ENCODE measurements at places on chromosomes 13 and 19.

GRCh38 chr13:44218501-44219240 lies 155.0 kb upstream of the SERP2 start:
- DNase-seq: no peak

DNA sequence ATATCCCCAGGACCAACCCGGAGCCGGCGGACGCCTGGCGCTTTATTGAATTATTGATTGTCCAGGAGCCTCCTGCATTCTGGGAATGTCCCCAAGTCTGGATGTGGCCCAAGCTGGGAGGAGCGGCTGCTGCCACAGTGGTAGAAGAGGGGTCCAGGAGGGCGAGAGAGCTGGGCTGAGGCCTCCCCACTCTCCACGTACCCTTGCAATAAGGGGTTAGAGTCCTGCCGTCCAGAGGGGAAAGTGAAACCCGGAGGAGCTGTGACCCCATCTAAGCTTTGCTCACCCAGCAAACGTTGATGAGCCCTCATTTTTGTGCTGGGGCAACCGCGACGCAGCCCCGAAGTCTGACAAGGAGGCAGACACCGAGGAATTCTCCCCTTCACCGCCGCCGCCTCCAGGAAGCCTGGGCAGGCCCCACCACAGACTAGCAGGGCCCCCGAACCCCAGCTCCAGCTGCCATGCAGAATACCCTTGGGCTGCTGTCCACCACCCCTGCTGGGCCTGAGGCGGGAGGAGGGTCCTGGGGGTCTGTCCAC lies 1.4 kb upstream of the C2CD4C start:
- no peak for DNase-seq

- no peak for DNase-seq
Measured at GRCh38 chr13:23098161-23098907, 82.4 kb upstream of the SGCG start.

DNA sequence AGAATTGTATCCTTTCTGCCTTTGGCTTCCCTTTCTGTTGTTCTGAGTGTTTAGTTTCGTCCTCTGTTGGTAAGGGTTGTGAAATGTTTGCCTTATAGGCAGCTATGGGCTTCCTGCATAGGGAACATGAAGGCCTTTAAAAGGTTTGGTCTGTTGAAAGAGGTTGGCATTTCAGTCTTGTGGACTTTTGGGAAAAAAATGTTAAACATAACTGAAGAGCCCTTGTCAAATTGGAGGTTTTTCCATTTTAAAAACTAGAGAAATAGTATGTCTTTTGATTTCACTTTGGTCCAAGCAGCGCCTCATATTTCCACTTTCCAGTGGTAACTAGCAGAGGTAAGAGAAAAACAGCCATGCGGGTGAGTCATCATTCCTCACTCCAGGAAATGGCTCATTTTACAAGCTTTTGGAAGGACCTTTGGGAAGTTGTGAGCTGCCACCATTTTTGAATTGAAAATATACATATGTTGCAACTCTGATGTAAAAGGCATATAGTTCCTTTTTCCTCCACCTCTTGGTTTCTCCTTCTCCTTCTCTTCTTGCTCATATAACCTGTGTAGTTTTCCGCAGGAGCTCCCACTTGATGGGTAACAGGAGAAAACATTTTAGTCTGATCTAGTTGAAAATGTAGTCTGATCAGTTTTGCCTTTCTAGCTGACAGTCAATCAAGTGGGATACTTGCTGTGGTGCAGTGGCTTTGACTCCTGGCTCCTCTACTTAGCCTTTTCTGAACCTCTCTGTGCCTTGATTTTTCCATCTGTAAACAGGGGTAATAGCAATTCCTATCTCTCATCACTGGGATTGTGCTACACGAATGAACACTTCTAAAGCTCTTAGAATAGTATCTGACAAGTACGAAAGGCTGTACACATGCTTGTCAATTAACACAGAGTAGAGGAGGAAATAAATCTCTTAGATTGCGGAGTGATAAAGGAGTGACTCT lies 23.0 kb downstream of the GPC6 start:
- DNase-seq: no peak

- no peak for DNase-seq
Measured at GRCh38 chr13:50123862-50124535, 108.8 kb downstream of the KCNRG start.

GRCh38 chr13:100323937-100324336 lies 235.0 kb downstream of the PCCA start:
- no peak for DNase-seq

GRCh38 chr19:13906521-13906904 lies 512 bp downstream of the CC2D1A start:
- no peak for DNase-seq

GRCh38 chr13:100895651-100896050 lies 221.1 kb upstream of the TMTC4 start:
- no peak for DNase-seq

GRCh38 chr19:15260939-15261338 lies 28.7 kb upstream of the EPHX3 start:
- DNase-seq: no peak

- DNase-seq: no peak
Measured at GRCh38 chr13:22031702-22032286, 360.9 kb downstream of the FGF9 start.

GRCh38 chr13:44104197-44104490 lies 224.4 kb downstream of the LACC1 start:
- no peak for DNase-seq

GRCh38 chr19:50155520-50156109 lies 7.5 kb downstream of the IZUMO2 start:
- no peak for DNase-seq

- no peak for DNase-seq
Measured at GRCh38 chr13:66977161-66977560, 253.0 kb downstream of the PCDH9 start.

- no peak for DNase-seq
Measured at GRCh38 chr13:36130193-36130551, 1.0 kb downstream of the DCLK1 start.

DNA sequence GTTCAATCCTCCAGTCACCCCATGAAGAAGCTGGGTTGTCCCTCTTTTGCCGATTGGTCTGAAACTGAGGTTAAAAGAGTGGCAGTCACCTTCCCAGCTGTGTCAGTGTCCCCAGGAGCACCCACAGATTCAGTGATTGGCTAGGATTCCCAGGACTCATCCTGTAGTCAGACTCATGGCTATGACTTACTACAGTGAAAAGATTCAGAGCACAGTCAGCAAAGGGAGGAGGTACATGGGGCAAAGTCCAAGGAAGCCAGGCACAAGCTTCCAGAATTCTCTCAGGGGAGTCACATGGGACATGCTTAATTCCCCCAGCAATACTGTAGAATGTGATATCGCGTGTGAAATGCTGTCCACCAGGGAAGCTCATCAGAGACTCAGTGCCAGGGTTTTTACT lies 14.2 kb downstream of the ZNF473 start:
- DNase-seq: no peak

- no peak for DNase-seq
Measured at GRCh38 chr13:44021422-44021821, 141.7 kb downstream of the LACC1 start.

DNA sequence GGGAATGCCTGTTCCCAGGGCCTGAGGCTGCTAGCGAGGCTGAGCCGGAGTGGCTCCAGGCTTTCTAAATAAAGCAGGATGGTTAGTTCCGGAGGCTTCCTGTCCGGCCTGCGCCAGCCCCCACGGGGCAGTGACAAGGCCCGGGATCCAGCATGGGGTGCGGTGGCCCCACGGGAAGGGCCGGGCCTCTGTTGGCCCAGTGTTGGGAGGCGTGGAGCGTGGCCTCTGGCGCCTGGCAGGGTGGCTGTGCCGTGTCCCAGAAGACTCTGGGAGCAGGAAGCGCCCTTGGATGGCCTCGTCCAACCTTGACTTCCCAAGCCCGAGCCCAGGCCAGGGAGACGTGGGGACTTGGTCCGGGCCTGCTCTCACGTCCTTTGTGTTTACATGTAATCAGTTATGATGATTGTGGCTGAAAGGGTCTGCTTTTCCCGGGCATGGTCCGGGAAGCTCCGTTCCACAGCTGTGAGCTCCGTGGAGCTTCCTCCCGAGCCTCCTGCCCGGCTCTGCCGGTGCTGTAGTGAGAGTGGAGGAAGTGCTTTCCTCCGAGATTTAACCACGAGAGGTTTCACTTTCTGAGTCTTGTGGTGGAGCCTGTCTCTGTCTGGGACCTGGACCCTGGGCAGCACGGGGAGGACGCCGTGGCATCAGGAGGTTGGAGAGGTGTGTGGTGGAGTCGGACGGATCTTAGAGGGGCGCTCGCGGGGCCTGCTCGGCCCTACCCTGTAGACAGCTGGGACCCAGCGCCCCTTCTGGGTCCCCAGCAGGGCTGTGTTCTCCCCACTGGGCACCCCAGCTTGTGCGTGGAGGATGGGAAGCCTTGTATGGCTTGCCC lies 4.6 kb downstream of the GNA11 start:
- peak; percentile 24 for DNase-seq

- DNase-seq: peak; percentile 18
Measured at GRCh38 chr13:95403349-95404140, 102.3 kb upstream of the ABCC4 start.

DNA sequence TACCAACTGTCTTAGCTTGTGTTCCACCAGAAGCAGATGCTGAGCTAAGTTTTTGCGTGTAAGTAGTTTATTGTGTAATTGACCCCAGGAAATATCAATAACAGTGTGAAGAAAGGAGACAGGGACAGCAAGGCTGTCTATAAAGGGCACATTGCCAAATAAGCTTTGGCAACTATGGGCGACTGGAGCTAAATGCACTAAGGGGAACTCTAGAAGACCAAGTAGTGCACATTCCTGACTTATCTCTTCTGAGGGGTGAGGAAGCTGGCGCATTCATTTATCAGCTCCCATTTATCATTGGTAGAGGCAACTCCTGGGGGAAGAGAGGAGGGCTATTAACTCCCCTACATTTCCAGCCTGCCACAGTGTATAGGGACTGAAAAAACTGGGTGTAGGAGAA lies 135.0 kb downstream of the DLEU7 start:
- DNase-seq: no peak

DNA sequence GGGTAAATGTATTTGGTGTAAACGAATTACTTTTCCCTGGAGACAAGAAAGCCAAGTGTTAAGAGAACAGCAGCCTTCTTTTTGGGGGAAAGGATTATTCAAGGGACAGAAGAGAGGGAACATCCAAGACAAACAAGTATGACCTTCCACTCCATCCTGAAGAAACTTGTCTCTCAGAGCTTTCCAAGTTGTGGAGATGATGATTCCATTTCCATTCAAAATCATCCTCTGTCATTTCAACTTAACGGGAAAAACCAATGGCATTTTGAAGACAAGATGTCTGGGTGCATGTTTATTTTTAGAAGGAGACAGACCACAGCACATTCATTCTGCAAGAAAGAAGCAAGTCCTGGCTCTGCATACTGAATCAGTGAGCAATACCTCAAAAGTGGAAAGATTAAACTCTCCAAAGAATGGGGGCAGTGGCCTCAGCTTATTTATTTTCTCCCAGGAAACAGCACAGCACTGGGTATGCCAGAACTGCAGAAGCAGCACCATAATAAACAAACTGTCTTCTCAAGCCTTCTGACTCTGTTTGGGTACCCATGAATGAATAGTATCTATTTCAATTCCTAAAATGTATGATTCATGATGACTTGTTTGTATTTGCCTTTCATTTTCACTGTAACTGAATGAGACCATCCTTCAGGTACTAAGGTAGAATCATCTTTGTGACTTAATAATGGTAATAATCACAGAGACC lies 541.0 kb downstream of the RFC3 start:
- no peak for DNase-seq

- no peak for DNase-seq
Measured at GRCh38 chr19:4660181-4660791, 9.9 kb downstream of the MYDGF start.

- no peak for DNase-seq
Measured at GRCh38 chr19:6101291-6101825, 8.9 kb downstream of the RFX2 start.

- no peak for DNase-seq
Measured at GRCh38 chr13:89883893-89884448, 1463.5 kb upstream of the MIR17HG start.

- no peak for DNase-seq
Measured at GRCh38 chr13:82407321-82407720, 1475.0 kb downstream of the SLITRK1 start.

DNA sequence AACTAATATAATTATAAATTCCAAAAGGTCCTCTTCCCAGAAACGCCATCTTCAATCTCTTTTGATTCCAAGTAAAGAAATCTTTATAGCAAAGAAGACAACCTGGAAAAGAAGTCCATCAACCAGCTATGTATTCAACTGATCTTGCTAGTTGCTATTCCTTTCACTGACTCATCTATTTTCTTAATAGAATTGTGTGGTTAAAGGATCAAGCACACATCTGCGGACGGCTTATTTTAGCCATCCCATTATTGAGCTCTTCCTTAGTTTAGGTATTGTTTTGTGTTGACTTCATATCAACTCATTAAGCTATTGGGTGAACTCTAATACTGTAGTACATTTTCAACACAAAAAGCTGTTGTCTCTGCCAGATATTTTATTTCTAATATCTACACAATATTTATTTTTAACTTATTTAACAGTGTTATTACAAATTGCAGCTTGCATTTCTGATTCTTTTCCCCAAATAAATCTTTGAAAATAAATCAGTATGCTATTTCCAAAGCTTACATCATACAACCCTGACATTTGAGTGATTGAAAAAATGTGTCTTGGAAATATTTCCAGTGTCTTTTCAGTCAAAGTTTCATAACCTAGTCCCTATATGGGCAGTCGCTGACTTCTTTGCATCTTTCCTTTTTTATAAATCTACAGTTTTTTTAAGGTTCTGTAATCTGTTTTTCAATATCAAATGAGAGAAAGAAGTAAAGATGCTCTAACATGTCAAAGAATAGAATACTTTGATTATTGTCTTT lies 158.8 kb upstream of the SPRY2 start:
- no peak for DNase-seq

DNA sequence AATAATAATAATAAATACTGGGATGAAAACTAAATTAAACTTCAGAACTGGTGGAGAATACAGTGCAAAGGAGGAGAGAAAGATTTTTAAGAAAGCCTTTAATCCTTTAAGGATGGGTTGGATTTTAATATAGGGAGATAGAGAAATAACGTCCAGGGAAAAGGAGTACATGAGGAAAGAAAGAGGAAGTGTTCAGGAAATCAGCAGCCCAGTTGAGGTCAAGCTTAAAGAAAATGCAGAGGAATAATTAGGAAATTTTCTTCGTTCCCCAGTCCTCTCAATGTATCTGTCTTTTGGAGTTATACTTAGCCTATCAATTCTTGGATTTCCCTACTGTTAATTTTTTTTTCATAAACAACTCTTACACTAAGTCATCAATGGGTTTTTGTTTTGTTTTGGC lies 47.7 kb downstream of the INTS6 start:
- DNase-seq: no peak
